Mesenteric fat pad (tissue), 1 donor: ENCODE measurements at places on chromosomes 5 and 9.

DNA sequence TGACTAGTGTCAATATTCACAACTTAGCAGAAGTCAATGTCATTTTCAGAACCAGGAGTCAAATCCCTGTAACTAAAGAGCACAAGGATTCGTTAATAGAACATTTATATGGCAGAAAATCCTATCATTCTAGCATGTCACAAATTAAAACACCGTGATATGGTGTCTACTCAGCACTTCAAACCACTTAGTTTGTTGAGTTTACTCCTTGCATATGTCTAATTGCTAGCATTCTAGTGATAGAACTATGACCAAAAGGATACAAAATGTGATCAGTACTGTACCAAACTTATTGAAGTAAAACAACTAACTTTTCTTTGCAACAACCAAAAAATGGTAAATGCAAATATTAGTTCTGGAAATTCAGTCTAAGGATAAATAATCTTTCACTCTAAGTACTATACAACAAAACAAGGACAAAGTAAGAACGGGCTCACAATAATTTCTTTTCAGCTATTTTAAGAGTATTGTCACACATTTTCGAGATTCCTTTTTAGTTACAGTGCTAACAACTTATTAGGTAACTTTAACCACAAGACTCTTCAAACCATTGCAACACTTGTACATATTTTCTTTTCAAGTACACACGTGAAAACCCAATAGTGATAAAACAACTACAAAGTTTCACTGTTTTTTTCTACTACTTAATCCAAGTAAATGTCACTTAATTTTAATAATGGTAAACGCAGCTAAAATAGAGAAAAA is 845.2 kb upstream of the CDH10 start:
- DNase-seq, result no peak

DNA sequence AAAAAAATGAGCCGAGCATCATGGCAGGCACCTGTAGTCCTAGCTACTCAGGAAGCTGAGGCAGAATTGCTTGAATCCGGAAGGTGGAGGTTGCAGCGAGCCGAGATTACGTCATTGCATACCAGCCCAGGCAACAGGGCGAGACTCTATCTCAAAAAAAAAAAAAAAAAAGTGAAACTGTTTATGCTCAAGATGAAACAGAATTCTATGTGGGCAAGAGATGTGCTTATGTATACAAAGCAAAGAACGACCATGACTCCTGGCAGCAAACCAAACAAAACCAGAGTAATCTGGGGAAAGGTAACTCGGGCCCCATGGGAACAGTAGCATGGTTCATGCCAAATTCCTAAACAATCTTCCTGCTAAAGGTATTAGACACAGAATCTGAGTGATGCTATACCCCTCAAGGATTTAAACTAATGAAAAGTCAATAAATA is 32.6 kb upstream of the PLAC8L1 start:
- no peak for DNase-seq

DNA sequence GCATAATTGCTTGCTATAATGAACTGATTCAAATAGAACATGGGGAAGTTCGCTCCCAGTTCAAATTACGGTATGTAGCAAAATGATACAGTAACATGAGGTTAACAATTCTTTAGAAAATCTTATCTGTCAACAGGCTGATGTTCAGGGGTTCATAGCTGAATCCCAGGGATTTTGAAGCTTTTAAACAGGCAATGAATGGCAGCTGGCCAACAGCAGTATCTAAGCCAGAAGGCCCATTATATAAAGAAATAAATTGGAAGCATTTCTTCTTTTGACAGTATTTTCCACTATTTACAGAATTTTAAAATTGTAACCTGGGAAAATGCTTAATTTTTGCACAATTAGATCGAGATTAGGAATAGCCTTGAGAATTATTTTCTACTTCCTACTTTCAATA is 126.8 kb downstream of the PDE8B start:
- DNase-seq, result no peak

GRCh38 chr9:96398582-96399324 is 15.2 kb upstream of the SLC35D2 start:
- DNase-seq, result no peak

- no peak for DNase-seq
Measured at GRCh38 chr5:31047007-31047406, 146.5 kb upstream of the CDH6 start.

GRCh38 chr9:27425827-27426510 is 98.1 kb upstream of the IFNK start:
- DNase-seq, result no peak

GRCh38 chr9:131701789-131702337 is 38.0 kb downstream of the RAPGEF1 start:
- no peak for DNase-seq

DNA sequence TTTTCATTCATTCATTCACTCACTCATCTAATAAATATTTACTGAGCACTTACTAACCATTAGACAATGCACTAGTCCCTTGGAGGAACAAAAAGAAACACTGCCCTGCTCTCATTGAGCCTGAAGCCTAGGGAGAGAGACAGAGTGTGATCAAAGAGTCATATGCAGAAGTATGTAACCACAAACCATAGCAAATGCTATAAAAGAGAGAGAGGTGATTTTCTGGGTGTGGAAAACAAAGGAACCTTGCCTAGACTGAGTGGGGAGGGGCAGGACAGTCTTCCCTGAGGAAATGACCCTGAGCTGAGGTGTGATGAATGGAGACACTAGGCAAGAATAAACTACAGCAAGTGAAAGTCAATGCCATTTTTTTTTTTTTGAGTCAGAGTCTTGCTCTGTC is 10.8 kb upstream of the ADRA1B start:
- DNase-seq, result no peak

DNA sequence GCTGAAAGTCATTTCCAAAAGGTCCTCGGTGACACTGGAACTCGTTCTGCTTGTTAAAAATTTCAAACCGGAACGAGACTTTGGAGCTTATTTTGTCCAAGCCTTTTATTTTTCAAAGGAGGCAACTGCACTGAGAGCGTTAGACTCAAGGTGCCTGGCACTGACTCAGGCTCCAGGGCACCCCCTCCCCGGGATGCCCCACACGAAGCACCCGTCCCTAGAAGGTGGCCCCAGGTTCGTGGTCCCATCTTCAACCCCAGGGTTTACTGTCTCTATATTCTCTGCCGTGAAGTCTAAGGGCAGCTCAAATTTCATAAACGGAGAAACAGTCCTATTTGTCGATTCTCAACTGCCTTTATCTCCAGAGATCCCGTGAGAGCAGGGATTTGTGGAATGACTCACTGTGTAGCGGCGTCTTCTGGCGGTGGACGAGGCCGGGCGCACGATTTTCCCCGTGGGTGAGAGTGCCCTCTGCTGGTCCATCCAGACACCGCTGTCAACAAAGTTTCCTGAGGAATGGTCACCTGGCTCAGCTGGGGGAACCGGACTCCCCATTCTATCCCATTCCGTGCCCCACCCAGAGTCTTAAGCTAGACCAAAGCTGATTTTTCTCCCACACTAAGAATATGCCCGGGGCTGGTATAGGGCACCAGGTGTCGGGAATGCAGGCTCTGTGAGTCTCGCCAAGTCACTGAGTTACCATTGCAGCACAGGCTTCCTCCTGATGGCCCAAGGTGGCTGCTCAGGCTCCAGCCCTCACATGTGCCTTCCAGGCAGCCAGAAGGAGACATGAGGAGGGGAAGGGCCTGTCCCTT is 27.1 kb upstream of the SLC6A19 start:
- DNase-seq, result peak; percentile 90

- no peak for DNase-seq
Measured at GRCh38 chr5:143445776-143446175, 42.3 kb upstream of the NR3C1 start.

GRCh38 chr5:168578538-168579487 is at the start of gene PANK3:
Gene PANK3 (minus strand): TSS chr5:168579368. CDS start chr5:168579283, 85 bp downstream.
- DNase-seq, result peak; percentile 92

- DNase-seq, result no peak
Measured at GRCh38 chr5:103487218-103487617, 75.4 kb downstream of the NUDT12 start.

DNA sequence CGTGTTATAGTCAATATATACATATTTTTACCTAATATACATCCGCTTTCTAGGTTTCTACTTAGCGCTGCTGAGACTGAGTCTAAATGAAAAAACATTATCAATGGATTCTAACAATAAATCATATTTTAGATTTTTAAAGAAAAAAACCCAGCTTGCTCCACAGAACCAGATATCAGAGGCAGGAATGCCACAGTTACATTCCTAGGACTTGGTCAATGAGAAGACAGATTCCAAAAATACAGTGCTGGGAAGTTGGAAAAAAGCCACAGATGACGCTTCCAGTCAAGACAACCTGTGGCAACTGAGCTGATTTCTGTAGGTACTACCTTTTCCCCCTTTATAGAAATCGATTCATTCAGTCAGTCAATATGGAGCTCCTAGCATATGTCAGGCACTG is 577 bp upstream of the CCDC112 start:
- DNase-seq, result no peak

GRCh38 chr5:154373326-154373725 is 72.5 kb upstream of the SAP30L start:
- DNase-seq, result no peak

DNA sequence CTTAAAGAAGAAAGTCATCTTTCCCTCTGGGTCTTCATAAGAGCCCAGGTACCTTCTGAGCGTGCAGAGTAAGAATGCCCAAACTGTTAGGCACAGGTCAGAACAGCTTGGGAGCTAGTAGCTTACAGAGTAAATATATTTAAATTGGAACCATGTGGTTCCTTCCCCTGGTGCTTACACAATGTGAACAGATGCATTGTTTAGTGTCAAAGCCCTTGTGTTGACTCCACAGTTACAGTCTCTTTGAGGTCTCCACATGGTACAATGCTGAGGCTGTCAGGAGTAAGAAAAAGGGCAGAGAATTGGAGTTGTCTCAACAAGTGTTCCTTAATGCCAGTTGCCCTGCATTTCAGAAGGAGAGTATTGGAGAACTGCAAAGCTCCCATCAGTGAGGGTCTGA is 188.5 kb downstream of the PAPPA start:
- no peak for DNase-seq

DNA sequence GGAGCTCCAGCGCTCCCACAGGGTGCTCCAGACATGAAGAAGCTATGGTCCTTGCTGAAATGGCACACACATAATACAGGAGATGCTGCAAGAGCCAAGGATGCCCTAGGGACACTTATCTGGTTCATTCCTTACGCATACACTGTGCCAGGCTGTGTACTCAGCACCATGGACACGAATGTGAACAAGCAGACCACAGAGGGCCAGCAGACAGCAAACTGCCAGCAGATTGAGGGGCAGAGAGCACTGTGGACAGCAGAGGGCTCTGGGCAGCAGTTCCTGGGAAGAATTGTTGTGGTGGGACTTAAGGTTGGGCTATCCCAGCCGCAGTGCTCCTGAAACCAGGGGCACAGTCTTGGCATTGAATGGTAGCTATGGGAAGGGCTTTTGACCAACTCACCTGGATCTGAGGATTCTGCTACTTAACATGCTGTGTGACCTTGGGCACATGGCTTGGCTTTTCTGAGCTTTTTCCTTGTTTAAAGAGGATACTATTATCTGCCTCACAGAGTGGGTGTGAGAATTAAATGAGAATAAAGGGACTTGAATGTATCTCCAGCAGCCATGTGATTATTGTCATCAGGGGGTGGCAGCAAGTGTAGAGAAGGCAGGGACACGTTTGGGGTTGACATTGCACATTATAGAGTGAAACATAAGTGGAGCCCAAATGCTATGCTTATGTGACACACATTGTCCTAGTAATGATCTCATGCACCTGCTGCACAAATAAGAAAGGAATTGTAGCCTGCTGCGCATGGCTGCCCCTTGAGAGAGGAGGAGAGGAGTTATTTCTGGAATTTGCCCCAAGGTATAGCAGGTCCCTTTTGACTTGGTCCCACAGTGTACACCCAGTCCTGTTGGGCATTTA is 30.1 kb downstream of the PPARGC1B start:
- DNase-seq, result no peak

GRCh38 chr5:158354958-158355357 is 496.0 kb upstream of the CLINT1 start:
- DNase-seq, result no peak

- DNase-seq, result no peak
Measured at GRCh38 chr5:137034213-137034612, 464.9 kb downstream of the SPOCK1 start.

GRCh38 chr5:79133121-79133656 is 21.6 kb downstream of the BHMT start:
- no peak for DNase-seq

DNA sequence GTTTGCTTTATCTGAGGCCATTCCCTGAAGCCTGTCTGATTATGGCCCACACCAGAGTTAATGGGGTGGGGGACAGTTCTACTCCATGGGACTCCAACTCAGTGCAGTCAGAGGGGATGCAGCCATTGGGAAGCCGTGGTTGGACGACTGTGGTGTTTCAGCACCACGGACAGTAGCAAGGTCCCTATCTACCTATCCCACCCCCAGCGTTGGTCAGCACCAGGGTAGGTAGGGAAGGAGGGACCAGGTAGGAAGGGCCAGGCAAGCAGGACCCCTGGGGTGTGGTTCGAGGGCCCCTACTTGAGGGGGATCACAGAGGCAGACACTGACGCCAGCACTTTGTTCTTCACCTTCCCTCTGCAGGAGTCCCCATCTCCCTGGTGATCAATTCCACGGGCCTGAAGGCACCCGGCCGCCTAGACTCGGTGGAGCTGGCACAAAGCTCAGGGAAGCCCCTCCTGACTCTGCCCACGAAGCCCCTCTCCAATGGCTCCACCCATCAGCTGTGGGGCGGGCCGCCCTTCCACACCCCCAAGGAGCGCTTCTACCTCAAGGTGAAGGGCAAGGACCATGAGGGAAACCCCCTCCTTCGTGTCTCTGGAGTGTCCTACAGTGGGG is 33.2 kb downstream of the HMCN2 start:
- no peak for DNase-seq

GRCh38 chr9:134217431-134218210 is 53.3 kb upstream of the RNU6ATAC start:
- no peak for DNase-seq

GRCh38 chr5:14818931-14819790 is 52.4 kb downstream of the ANKH start:
- no peak for DNase-seq

GRCh38 chr5:176692839-176693476 is 45.7 kb downstream of the TSPAN17 start:
- no peak for DNase-seq

DNA sequence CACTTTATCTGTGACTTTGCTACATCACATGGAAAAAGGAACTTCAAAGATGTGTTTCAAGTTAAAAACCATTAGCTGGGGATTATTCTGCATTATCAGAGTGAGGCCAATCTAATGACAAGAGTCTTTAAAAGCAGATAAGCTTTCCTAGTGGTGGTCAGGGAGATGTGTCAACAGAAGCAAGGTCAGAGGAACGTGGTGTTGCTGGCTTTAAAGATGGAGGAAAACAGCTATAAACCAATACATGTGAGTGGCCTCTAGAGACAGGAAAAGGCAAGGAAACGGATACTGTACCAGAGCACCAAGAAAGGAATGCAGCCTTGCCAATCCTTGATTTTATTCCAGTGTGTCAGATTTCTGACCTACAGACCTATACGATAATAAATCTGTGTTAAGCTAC is 204.2 kb downstream of the TAF11L14 start:
- DNase-seq, result no peak
